ENCODE measurements at places on chromosomes 2 and 18. TPM values are rescaled to one million over a fixed set of nuclear protein-coding genes. Genes with fewer than 3 reads are reported as not detected.

Gene CCDC148
- not detected for polyA plus RNA-seq

Gene REL
- polyA plus RNA-seq = 0.53 TPM

Gene C2orf76
- polyA plus RNA-seq = 9.3 TPM

- DNase-seq = no peak
These were observed 214.0 kb downstream of the SS18 start for GRCh38 chr18:25876330-25876948.

DNA sequence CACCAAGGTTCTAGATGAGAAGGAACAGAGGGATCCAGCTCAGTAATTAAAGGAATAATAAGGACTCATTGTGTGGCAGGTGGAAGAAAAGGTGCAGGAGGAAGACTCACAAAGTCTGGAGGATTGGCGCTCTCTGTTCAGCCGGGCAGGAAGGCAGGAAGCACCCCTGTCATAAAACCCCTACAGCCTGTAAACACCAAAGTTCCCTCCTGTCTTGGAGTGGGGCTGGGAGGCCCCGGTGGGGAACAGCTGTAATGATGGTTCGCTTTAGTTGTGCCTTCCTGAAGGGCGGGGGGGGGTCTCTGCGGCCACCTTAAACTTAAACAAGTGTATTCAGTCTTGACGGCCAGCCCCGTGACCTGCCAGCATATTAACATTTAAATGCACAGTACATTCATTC, 84.3 kb downstream of the GBX2 start:
- DNase-seq = no peak

- DNase-seq = no peak
These were observed 36.7 kb downstream of the SP140 start for GRCh38 chr2:230262246-230262645.

DNA sequence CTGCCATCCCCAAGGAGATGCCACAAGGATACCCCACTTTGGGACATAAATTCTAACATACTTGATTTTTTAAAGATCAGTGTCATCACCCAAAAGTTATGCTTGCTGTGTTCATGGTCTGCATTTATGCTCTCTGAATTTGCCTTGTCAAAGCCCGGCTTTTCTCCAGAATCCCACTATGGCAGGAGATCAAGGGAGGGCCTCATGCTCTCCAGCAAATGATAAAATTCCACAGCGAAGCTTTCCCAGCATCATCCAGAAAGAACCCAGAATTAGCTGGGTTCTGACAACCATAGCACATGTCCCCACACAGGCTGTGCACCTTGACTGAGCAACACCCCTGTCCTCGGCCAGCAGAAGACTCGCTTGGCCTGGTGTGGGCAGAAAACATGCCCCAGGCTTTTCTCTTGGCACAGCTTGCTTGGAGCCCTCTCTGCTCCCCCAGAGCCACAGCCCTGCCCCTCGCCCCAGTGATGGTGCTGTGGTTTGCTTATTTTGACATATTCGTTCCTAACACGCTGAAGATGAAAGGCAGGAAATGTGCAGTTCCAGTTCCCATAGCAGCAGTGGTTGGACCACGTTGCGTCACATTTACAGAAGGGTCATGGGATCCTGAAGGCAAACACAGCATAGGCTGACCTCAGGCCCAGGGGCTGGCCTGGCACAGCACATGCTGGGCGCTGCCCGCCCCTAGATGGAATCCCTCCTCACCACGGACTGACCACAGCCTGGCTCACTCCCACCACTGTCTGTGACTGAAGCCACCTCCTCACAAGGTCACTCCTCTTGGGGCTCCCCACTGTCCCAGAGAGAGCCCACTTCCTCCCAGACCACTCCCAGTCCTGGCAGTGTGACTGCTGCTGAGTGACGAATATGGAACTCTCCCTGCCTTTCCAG, 14.1 kb upstream of the CHRNA1 start:
- DNase-seq = no peak

DNA sequence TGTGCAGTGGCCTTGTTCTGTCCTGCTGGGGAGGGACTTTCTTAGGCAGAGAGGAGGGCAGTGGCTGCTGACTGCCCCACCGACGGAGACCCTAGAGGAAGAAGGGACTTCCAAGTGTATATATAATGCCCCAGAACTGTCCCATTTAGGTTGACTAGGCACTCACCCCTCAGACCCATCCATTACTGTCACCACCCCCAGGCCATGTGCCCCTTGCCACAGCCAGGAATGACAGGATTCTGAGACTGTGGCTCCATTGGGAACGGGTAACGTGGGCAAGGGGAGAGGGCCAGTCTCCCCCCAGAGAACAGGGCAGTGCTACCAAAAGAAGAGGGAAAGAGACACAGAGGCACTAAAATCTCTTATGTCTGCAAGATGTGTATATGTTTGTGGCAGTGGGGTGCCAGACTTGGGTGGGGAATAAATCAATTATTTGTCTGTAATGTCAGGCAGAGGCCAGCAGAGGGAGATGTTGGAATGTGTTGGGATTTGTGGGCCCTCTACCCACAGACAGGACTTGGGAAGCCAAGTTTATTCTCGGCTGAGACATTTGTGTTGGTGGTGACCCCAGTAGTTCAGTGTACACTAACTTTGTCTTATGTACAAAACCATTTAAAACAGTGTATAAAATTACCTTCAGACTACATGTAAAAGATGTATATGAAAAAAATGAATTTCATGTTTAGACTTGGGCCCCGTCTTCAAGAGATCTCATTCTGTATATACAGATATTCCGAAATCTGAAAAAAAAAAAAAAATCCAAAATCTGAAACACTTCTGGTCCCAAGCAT, 24.0 kb upstream of the TMEM37 start:
- DNase-seq = no peak

GRCh38 chr2:2757764-2758163, 426.7 kb upstream of the MYT1L start:
- no peak for DNase-seq

GRCh38 chr2:24984912-24985311, 13.2 kb upstream of the DNAJC27 start:
- DNase-seq = no peak

- no peak for DNase-seq
These were observed 744.0 kb downstream of the ADCYAP1 start for GRCh38 chr18:1648712-1649111.

All from psoas muscle (tissue), 8 donors.